ENCODE measurements at places on chromosomes 1 and 21. TPM values are rescaled to one million over a fixed set of nuclear protein-coding genes. Genes with fewer than 3 reads are reported as not detected.

The TTC39A gene
- total RNA-seq, result 0.96 TPM

The SPATA1 gene
- total RNA-seq, result 1.0 TPM

The GNL2 gene
- 36.8 TPM for total RNA-seq

The TESK2 gene
- 19.2 TPM for total RNA-seq

The OR2T35 gene
- not detected for total RNA-seq

The MROH9 gene
- total RNA-seq, result not detected

The NBPF14 gene
- total RNA-seq, result 59.3 TPM

- H3K4me3 ChIP-seq, result no peak overlapping the region
- no peak overlapping the region for H3K27ac ChIP-seq
- H3K36me3 ChIP-seq, result no peaks in the 10 kb centered on the region
- H3K27me3 ChIP-seq, result no peaks in the 10 kb centered on the region
Observed at GRCh38 chr1:203215573-203215972, 13.9 kb downstream of the CHIT1 start.

GRCh38 chr21:41634858-41635257 lies 126.9 kb upstream of the TMPRSS2 start:
- no peaks in the 10 kb centered on the region for H3K27me3 ChIP-seq
- no peak for DNase-seq
- H3K27ac ChIP-seq, result peak overlapping the region; percentile 74

GRCh38 chr1:100077531-100077930 lies 55.2 kb downstream of the SASS6 start:
- H3K36me3 ChIP-seq, result no peaks in the 10 kb centered on the region
- H3K27ac ChIP-seq, result no peak overlapping the region
- no peaks in the 10 kb centered on the region for H3K4me1 ChIP-seq
- H3K27me3 ChIP-seq, result no peaks in the 10 kb centered on the region
- no peak overlapping the region for H3K4me3 ChIP-seq
- no peak for DNase-seq

DNA sequence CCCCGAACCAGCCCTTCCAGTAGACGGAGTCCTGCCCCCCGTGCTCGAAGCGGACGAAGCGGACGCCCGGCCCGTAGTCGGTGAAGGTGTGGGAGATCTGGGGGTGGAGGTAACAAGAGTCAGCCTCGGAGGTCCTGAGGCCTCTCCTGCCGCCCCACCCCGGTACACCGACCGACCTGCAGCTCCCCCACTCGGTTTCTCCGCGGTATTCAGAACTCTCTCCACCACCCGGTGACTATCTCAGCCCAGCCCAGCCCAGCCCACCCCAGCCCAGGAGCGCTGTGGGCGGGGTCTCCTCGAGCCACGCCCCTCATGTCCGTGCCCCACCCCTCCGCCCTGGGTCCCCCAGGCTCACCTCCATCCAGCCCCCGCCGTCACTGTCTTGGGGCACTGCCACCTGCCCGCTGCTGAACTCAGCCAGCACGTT lies 5.5 kb downstream of the FBXO2 start:
- H3K27me3 ChIP-seq, result no peaks in the 10 kb centered on the region
- peak overlapping the region; percentile 46 for H3K4me3 ChIP-seq
- DNase-seq, result no peak
- H3K27ac ChIP-seq, result peak overlapping the region; percentile 58

DNA sequence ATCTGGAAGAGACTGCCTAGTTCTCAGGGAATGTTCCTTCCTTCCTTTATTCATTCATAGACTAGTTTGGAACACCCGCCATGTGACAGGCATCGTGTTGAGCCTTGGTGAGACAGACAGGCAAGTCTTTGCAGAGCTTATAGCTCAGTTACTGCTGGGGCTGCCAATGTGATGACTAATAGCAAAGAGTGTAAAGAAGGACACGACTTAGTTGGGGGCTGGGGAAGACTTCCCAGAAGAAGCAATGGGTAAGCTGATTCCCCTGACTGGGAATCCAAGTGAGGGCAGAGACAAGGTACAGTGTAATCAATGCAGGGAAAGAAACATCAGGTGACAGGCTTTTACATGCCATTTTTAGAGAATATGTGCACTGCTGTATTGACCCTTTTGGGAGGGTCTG lies 51.2 kb downstream of the TENT5C start:
- DNase-seq, result no peak
- no peaks in the 10 kb centered on the region for H3K36me3 ChIP-seq
- no peaks in the 10 kb centered on the region for H3K4me1 ChIP-seq

GRCh38 chr1:29356663-29357062 lies 120.3 kb downstream of the PTPRU start:
- no peak overlapping the region for H3K27ac ChIP-seq
- no peaks in the 10 kb centered on the region for H3K27me3 ChIP-seq
- no peaks in the 10 kb centered on the region for H3K4me1 ChIP-seq
- no peaks in the 10 kb centered on the region for H3K36me3 ChIP-seq

DNA sequence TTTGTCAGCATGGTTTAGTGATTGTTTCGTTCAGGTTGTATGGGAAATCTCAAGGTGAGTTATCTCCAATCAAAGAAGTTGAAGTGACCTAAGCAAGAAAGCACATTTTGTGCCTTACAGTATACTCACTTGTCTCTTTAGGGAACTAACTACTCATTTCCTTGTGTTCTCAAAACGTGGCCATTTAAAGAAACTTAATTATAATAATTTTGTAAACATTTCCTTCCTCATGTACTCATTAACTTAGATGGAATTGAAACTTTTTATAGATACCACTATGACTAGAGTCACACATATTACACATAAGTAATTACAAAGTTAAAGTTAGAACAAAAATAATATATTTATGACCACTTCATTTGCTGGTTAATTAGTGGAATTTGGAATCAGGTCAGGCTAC lies 552.6 kb downstream of the MRPL39 start:
- no peaks in the 10 kb centered on the region for H3K36me3 ChIP-seq
- H3K27me3 ChIP-seq, result no peaks in the 10 kb centered on the region
- no peak overlapping the region for H3K4me3 ChIP-seq
- DNase-seq, result no peak

All from breast epithelium (tissue), 4 donors.